ENCODE measurements at places on chromosomes 1 and 21.

GRCh38 chr21:34987501-34988072 lies 61.5 kb downstream of the RUNX1 start:
- no peak for DNase-seq

DNA sequence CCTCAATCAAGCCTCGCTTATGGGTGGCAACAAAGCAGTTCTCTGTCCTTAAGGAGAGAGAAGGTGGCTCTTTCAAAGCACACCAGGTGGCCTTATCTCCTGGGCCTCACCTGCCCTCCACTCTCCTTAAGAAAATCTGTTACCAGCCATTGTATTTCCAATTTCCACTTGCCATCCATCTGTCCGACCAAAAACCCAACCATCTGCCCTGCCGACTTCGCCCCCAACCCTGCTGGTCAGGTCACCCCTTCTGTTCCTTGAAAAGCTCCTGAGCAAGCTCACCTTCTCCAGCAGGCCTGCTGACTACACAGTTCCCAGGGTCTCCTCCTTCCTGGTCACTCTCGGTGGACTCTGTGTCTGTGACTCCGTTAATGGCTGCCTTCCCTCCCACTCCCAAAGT lies 619 bp upstream of the IGFN1 start:
- DNase-seq = no peak

DNA sequence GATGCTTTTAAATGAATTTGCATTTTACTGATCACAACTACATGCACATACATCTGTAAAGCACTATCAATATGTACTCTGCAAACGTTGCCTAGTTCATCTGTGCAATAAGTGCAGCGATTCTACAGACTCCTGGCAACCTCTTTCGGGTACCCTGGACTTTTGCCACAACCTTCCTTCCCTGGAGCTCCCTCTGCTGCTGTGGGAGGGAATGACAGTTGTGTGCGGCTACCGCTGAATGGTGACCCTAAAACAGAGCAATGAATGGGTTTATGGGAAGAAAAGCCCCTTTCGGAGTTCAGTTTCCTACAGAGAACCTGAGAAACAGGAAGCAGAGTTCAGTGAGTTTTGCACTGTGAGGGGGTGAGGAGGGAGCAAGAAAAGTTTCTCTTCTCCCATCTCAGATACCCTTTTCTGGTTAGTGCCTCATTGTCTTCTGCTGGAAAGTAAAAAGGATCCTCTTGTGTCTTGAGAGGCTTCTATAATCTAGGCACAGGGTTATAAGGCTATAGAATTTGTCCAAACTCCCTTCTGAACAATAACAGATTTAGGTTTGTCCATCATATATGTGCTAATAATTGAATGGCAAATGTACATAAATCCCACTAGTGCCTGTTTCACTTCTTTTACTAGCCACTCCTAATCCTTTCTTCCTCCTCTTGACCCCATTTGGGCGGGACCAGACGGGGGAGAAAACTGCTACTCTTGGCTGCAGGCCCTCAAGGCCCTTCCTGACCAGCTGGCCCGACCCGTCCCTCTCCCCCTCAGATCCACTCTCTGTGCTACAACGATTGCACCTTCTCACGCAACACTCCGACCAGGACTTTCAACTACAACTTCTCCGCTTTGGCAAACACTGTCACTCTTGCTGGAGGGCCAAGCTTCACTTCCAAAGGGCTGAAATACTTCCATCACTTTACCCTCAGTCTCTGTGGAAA lies 19.8 kb upstream of the SARS1 start:
- DNase-seq = peak; percentile 41

DNA sequence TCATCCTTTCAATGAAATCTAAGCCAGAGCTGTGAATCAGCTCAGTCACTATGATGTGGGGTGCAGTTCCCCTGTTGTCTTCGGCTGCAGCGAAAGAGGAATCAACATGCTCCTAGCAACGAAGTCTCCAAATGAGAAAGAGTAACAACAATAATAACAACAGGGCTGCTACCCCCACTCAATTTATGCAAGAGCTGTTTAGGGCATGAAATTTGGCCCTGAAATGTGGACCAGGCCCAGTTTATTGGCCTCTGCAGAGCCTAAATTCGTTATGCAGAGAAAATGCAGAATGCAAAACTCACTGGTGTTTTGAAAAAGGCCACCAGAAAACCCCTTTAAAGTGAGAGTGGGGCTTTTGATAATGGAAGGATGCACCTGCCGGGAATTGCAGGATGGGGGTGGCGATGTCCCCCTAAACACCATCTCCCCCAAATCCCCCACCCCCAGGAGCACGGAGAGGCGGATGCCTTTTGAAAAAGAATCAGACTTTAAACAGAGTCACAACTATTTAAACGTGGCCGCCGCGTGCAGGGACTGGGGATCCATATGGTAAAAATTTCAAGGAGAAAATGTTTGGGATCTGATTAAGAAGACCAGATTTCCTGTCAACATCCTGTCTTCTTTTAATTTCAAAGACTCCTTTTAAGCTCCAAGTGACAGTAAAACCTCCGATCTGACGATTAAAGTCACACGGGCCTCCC lies 1.9 kb downstream of the RUNX3 start:
- DNase-seq = no peak

DNA sequence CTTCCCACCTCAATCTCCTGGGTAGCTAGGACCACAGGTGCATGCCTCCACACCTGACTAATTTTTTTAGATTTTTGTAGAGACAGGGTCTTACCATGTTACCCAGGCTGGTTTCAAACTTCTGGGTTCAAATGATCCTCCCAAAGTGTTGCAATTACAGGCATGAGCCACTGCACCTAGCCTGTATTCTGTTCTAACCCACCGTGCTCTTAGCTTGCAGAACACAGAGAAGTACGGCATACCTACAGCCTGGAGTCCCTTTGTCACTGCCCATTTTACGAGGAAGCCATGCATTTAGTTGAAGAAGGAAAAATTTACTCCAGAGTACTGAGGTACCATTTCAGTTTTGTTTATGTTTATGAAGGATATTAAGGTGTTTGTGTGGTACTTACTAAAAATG lies 29.7 kb upstream of the NEXN start:
- DNase-seq = no peak

DNA sequence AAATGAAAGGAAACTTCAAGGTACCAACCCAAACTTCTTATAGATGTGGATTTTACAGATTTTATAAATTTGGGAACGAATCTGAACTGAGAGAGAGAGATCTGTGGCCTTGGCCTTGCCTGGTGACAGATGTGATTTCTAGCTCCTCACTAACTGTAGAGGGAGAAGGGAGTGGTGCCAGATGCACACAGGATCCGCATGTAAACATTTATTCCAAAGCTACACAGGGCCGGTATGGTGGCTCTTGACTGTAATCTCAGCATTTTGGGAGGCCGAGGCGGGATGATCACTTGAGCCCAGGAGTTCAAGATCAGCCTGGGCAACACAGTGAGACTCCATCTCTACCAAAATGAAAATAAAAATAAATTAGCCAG lies 77.1 kb downstream of the PGBD5 start:
- DNase-seq = no peak

DNA sequence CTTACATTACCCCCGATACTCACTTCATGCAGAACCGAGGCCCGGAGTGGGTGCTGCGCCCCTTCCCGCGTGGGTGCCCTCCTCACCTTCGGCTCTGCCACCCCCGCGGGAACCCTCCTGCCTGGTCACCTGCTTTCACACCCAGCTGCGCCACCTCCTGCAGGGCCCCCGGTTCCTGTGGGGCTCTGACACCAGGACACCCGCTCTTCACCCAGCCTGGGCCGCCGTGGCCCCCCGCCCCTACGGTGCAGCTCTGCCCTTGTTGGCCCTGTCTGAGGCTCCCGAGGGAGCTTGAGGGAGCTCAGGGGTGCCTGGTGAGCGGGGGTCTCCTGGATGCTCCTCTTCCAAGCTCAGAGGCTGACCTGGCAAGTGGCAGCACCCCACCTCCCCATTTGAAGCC lies 19.0 kb downstream of the RRP1 start:
- no peak for DNase-seq

- DNase-seq = no peak
Observed at GRCh38 chr1:230330157-230330556, 96.0 kb downstream of the PGBD5 start.

DNA sequence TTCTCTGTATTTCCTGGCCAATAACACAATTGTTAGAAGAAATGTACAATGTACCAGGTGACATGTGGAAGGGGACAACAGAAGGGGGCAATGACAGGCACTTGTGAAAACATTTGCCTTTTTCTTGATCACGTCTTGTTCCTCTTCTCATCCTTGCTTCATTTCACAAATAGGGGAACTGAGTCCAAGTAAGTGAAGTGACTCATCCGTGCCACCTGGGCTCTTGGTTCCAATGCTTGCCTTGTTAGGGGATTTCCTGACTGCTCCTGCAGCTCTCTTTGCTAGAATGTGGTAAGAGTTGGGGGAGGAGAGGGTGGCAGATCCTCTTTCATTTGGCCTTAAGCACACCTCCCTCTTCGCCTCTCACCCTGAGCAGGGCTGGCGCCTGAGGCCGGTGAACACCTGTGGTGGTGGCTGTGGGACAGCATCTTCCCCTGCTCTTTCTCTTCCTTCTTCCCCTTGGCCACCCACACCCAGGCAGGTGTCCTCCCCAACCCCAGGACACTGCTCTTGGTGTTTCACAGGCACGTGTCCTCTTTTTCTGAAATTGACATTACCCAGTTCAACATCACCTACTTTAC lies 2.2 kb upstream of the RHEX start:
- DNase-seq = no peak

DNA sequence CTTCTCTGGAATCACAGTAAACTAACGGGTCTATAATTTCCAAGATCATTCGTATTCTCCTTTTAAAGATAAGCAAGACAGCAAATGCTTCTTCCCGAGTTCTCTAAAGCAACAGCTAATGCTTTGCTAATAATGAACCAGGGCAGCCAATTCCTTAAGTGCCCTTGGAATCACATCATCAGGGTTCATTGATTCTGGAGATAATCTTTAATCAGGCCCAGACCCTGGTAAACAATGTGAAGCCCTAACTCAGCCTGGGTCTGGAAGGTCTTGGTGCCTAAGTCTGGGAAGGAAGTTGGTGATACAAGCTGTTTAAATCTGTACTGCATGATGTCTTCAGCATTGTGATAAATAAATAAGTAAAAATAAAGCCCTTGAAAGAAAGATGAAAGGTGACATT lies 18.4 kb downstream of the ERI3 start:
- DNase-seq = no peak

DNA sequence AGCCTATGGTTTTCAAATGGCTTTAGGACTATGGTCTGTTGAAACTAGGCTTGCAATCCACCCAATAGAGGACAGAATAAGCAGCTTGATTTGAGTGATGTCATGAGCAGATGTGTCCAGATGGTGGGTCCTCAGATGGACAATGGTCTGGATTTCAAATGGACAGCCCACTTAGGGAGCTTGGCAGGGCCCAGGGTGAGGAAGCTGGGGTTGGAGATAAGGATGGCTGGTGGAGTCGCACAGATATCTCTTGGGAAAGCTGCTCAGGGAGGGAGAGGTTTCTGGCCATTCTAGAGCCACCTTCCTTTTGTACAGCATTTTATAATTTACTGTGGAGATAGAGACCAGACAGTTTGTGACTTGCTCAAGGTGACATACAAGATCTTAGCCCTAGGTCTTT lies 55.0 kb downstream of the NFASC start:
- no peak for DNase-seq

DNA sequence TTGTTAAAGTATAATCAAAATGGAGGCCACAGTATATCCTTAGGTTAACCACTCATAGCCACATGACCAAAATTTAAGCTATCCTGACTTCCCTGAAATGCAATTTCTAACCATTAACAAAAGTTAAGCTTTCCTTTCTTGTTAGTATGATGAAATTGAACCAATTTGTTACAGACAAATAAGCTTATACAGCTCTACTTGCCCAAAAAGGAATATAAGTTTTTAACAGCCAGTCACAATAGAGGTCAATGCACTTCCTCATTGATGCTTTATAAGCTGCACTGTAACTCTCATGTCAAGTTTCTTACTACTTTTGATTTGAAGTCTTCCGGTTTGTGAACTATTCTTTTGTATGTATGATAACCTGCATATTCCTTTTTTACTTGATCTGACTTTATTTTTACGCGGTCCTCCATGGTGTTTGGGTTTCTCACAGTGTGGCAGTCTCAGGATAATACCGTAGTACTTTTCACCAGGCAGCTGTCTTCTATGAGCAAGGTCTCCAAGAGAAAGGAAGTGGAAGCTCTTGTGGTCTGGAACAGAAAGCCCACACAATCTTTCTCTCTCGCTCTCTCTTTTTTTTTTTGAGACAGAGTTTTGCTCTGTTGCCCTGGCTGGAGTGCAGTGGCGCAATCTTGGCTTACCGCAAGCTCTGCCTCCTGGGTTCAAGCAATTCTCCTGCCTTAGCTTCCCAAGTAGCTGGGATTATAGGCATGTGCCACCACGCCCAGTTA lies 331.6 kb downstream of the SRGAP2C start:
- no peak for DNase-seq

DNA sequence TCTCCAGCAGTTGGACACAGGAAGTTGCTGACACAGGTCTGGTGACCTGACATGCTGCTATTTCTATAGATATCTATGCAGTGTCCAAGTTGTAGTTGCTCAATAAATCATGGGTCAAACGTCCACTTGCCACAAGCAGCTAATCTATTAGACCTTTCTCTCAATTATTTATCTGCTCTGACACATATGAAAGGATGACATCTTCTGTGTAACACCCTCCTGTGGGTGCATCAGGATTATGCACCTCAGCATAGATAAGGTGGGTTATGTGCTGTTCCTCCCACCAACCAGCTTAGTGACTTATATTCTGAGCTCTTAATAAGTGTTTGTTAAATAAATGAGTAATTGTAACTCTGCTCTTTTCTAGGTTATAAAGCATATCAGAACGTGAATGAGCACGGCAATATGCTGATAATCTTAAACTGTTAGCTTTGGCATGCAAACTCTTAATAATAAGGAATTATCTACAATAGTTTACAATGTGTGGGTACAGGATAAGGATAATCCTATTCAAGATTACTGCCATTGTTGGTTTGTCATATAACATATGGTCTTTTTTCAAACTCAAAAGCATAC lies 90.7 kb upstream of the GCLM start:
- no peak for DNase-seq

DNA sequence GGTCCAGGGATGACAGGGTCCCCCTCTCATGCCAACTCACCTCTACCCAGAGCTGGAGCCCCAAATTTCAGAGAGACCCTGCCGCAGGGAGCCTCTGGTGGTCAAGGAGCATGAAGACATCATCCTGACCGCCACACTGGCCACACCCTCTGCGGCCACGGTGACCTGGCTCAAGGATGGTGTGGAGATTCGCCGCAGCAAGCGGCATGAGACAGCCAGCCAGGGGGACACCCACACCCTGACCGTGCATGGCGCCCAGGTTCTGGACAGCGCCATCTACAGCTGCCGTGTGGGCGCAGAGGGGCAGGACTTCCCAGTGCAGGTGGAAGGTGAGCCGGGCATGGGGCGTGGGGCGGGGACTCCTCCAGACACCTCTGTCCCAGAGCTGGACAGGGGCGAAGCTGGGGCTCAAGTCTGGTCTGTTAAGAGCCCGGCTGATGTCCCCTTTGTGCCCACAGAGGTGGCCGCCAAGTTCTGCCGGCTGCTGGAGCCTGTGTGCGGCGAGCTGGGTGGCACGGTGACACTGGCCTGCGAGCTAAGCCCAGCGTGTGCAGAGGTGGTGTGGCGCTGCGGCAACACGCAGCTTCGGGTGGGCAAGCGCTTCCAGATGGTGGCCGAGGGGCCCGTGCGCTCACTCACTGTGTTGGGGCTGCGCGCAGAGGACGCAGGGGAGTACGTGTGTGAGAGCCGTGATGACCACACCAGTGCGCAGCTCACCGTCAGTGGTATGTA lies 66.0 kb downstream of the OBSCN start:
- DNase-seq = no peak
